ENCODE measurements at places on chromosomes 12 and 14.

DNA sequence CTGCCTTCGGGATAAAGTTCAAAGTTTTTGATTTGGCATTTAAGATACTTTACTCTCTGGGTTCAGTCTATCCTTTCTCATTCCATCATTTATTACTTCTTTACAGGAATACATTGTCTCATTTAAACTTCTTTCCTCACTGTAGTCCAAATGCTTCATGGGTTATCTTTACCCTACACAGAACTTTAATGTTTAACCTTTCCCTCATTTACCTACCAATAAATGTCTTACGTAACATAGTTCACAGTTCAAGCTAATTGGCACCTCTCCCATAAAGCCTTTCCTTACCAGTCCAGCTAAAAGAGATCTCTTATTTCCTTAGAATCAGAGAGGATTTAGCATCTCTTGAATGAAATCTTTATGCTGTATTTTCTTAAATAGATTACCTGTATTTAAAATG, 476.3 kb upstream of the SEL1L start:
- DNase-seq: no peak
- no peaks in the 10 kb centered on the region for H3K4me1 ChIP-seq
- H3K27ac ChIP-seq: no peak overlapping the region
- no peaks in the 10 kb centered on the region for H3K27me3 ChIP-seq
- H3K36me3 ChIP-seq: no peaks in the 10 kb centered on the region
- H3K4me3 ChIP-seq: no peak overlapping the region

DNA sequence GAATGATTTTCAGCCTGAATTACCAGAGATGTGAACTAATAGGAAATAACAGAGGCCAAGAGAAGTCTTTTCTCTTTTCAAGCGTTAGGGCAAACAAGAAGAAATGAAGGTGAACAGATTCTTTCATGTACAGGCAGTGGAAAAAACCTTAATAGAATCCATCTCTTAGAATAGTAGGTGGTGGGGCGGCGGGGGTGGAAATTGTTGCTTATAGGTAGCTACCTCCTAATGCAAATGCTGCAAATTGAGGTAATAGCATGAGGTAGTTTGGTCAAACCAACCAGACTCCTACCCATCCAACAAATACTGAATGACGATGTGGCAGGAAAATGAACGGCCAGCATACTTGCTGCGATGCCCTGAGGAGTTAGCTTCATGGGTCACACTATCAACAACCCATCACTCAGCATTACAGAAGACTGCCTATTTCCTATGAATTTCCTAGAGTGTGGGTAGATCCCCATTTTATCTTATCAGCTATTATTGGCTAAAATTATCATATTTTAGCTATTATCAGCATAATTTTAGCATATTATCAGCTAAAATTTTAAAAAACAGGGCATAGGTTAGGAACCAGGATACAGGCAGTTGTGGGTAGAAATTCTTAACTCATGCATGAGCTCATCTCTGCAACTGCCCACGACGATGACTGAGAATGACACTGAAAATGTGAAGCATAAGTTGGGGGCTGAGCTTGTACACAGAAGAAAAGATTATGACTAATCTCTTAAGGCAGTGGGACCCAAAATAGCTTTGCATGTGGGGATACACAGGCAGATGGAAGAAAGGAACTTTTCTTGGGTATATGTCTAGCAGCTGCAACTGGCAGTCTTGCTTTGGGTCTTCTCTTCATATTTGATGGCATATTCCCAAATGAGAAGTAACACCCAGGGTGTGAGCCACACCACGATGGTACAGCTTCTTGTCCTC, 68.7 kb downstream of the NIN start:
- H3K27ac ChIP-seq: no peak overlapping the region
- no peak overlapping the region for H3K4me3 ChIP-seq
- H3K36me3 ChIP-seq: peaks cover 24% of the 10 kb centered on the region
- H3K4me1 ChIP-seq: peaks cover 18% of the 10 kb centered on the region
- no peaks in the 10 kb centered on the region for H3K27me3 ChIP-seq

GRCh38 chr14:53858345-53858684, 98.3 kb downstream of the BMP4 start:
- DNase-seq: no peak
- H3K27ac ChIP-seq: no peak overlapping the region
- no peaks in the 10 kb centered on the region for H3K27me3 ChIP-seq
- no peak overlapping the region for H3K4me3 ChIP-seq
- no peaks in the 10 kb centered on the region for H3K36me3 ChIP-seq

GRCh38 chr14:64201921-64202545, 92.1 kb downstream of the ESR2 start:
- peaks cover 8% of the 10 kb centered on the region for H3K36me3 ChIP-seq
- H3K4me1 ChIP-seq: no peaks in the 10 kb centered on the region
- DNase-seq: no peak
- H3K4me3 ChIP-seq: no peak overlapping the region
- H3K27me3 ChIP-seq: no peaks in the 10 kb centered on the region
- H3K27ac ChIP-seq: no peak overlapping the region

- H3K4me1 ChIP-seq: no peaks in the 10 kb centered on the region
- H3K27ac ChIP-seq: no peak overlapping the region
- DNase-seq: no peak
- H3K36me3 ChIP-seq: no peaks in the 10 kb centered on the region
- no peaks in the 10 kb centered on the region for H3K27me3 ChIP-seq
- H3K4me3 ChIP-seq: no peak overlapping the region
These were observed 35.0 kb downstream of the ATP2B1 start for GRCh38 chr12:89673603-89674002.

DNA sequence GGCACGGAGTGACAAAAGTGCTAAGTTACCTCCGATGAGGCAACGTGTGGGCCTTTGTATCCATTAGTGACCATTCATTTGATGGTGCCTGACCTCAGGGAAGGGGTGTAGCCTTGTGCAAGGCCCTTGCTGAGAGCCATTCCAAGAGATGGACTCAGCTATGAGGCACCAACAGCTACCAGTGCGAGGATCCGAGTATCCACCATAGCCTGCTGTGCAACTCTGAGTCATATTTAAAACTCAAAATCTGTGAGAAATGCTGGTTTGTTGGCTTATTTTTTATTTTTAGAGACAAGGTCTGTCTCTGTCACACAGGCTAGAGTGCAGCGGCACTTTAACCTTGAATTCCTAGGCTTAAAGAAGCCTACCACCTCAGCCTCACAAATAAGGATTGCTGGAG, 25.1 kb upstream of the WNK1 start:
- no peak overlapping the region for H3K4me3 ChIP-seq
- H3K4me1 ChIP-seq: no peaks in the 10 kb centered on the region
- no peak overlapping the region for H3K27ac ChIP-seq
- no peak for DNase-seq
- H3K36me3 ChIP-seq: no peaks in the 10 kb centered on the region

- H3K36me3 ChIP-seq: no peaks in the 10 kb centered on the region
- no peak overlapping the region for H3K4me3 ChIP-seq
- no peak for DNase-seq
- H3K27ac ChIP-seq: no peak overlapping the region
These were observed 311.4 kb upstream of the ATP2B1 start for GRCh38 chr12:90020014-90020413.

DNA sequence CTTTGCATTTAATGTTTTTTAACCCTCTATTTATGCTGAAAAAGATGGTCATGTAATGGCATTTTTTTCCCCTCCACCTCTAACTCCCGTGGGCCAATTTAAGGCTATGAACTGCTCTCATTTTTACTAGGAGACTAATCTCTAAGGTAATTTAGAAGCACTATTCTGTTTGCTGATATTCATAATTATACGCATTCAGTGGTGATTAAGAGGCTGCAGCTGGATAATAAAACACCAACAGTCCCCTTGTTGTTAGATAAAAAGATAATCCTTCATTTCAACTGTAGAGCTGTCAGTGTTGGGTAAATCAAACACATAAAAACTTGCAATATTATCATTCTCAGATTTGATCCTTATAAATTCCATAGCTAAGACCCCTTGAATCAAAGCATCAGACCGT, 8.9 kb downstream of the MYO1H start:
- H3K27me3 ChIP-seq: no peaks in the 10 kb centered on the region
- H3K36me3 ChIP-seq: no peaks in the 10 kb centered on the region
- H3K4me3 ChIP-seq: no peak overlapping the region
- no peaks in the 10 kb centered on the region for H3K4me1 ChIP-seq

GRCh38 chr12:11847539-11847938, 198.1 kb downstream of the ETV6 start:
- H3K36me3 ChIP-seq: peaks cover 6% of the 10 kb centered on the region
- no peak overlapping the region for H3K27ac ChIP-seq
- DNase-seq: no peak
- H3K27me3 ChIP-seq: no peaks in the 10 kb centered on the region

- no peaks in the 10 kb centered on the region for H3K27me3 ChIP-seq
- H3K4me1 ChIP-seq: peaks cover 6% of the 10 kb centered on the region
- no peaks in the 10 kb centered on the region for H3K36me3 ChIP-seq
- no peak overlapping the region for H3K27ac ChIP-seq
- no peak for DNase-seq
These were observed 121.9 kb downstream of the ANO6 start for GRCh38 chr12:45337835-45338234.

GRCh38 chr12:27244689-27245488, 803 bp downstream of the STK38L start:
- peak overlapping the region; percentile 98 for H3K27ac ChIP-seq
- DNase-seq: no peak

DNA sequence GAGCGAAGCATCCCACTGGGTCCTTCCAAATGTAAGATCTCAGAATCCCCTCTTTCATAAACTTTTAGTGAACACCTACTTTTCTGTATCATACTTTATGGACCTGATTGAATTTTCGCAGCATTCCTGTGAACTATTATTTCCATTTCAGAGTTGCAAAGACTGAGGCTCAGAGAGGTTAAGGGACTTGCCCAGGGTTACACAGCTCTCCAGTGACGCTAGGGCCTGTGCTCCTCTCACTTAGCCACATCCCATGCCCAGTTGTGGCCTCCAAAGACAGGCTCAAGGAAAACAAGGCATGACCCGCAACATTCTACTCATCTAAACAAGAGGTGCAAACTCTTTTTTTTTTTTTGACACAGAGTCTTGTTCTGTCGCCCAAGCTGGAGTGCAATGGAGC, 25.9 kb upstream of the SPPL3 start:
- no peak for DNase-seq
- no peaks in the 10 kb centered on the region for H3K36me3 ChIP-seq
- H3K27me3 ChIP-seq: no peaks in the 10 kb centered on the region
- no peak overlapping the region for H3K27ac ChIP-seq
- no peak overlapping the region for H3K4me3 ChIP-seq

DNA sequence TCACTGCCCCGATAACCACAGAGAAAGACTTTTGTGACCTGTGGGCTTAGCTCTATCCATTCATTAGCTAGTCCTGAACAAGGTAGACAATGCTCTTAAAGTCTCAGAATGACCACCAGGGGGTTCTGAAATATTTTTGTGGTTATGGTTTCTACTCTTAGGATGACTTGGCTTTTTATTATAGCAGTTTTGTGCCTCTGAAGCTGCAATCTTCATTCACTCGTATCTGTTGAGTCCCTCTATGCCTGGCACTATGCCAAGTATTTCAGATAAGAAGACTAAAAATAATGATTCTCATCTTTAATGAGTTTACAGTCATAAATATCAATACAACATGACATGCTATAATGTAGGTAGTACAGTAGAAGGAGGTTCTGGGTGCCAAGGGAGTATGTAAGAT, 130.8 kb upstream of the TRHDE start:
- DNase-seq: no peak
- no peak overlapping the region for H3K4me3 ChIP-seq

DNA sequence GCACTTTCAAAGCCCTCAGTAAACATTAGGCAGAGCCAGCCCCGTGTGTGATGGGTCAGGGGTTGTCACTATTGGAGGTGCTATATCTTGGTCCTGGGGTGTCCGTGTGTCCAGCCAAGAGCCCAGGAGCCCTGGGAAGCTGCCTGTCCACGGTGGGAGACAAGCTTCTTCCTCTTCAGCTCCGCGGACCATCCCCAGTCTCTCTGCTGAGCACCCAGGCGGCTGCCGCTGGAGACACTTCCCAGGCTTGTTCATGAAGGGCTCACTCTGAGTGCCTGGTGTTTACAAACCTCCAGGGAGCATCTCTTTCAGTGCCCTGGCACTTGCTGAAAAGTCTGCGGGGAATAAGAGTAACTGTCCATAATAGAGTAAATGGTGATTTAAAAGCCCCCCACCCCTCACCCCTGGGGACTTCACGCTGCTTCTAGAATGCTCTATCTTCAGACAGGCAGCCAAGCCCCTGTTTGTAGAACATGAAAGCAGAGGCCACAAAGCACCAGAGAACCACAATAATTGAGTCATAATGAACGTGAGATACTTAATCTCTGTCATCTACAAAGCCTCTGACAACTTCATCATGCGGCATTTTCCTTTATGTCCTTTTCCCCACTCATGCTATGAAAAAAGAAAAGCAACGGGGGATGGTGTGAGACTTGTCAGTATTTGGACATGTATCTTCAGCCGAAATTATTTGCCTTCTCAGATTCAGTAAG, 178.6 kb downstream of the TMEM132C start:
- H3K36me3 ChIP-seq: no peaks in the 10 kb centered on the region
- no peaks in the 10 kb centered on the region for H3K4me1 ChIP-seq
- H3K4me3 ChIP-seq: no peak overlapping the region
- no peak for DNase-seq
- H3K27me3 ChIP-seq: no peaks in the 10 kb centered on the region

DNA sequence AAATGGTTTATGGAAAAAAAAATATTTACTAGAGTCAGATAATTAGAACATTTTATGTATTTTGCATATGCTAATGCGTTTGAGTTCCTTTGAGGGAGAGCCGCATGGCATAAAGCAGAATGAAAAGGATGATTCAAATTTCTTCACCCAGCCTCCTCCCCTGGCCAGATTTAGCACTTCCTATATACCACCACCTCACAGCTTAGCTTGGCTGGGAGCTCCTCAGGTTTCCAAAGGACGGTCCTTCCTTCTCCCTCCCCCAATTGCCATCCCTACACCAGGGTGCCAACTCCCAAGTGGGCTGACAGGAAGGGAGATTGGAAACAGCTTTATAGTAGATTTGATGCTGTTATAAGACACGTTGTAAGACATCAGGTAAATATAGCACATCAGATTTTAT, 157.4 kb downstream of the RGS6 start:
- no peaks in the 10 kb centered on the region for H3K4me1 ChIP-seq
- H3K4me3 ChIP-seq: no peak overlapping the region
- no peaks in the 10 kb centered on the region for H3K36me3 ChIP-seq
- no peaks in the 10 kb centered on the region for H3K27me3 ChIP-seq

- no peak overlapping the region for H3K27ac ChIP-seq
- H3K27me3 ChIP-seq: no peaks in the 10 kb centered on the region
- no peaks in the 10 kb centered on the region for H3K36me3 ChIP-seq
- DNase-seq: no peak
- no peaks in the 10 kb centered on the region for H3K4me1 ChIP-seq
- no peak overlapping the region for H3K4me3 ChIP-seq
These were observed 197.3 kb downstream of the TMTC3 start for GRCh38 chr12:88339254-88339949.

- H3K36me3 ChIP-seq: no peaks in the 10 kb centered on the region
- no peak overlapping the region for H3K4me3 ChIP-seq
- H3K27me3 ChIP-seq: no peaks in the 10 kb centered on the region
- H3K27ac ChIP-seq: no peak overlapping the region
- H3K4me1 ChIP-seq: no peaks in the 10 kb centered on the region
- DNase-seq: no peak
These were observed 185.8 kb downstream of the ALG10B start for GRCh38 chr12:38502415-38502814.

- H3K27ac ChIP-seq: no peak overlapping the region
- no peaks in the 10 kb centered on the region for H3K36me3 ChIP-seq
- H3K4me1 ChIP-seq: no peaks in the 10 kb centered on the region
- H3K27me3 ChIP-seq: no peaks in the 10 kb centered on the region
- DNase-seq: peak; percentile 41
These were observed 8.0 kb downstream of the OAS2 start for GRCh38 chr12:112986291-112986800.

Measured in ascending aorta (tissue), 2 donors.